Activated CD4-positive, CD25-positive, alpha-beta regulatory T cell (primary cell): ENCODE measurements at places on chromosomes 13 and 19.

GRCh38 chr19:3274942-3275582, 50.6 kb downstream of the CELF5 start:
- no peak for DNase-seq

DNA sequence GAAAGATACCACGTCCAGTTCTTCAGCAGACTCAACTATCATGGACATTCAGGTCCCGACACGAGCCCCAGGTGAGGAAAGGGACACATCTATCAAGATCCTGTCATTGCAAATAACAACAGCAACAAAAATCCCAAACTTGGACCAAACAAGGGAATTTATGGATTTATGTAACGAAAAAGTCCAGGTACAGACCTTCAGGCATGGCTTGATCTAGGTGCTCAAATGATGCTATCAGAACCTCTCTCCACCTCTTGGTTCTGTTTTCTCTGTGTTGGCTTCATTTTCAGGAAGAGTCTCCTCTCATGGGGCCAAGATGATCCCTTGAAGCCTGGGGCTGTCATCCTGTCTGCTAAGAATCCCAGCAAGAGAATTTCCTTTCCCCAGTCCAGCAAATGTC, 2.9 kb downstream of the FXYD5 start:
- DNase-seq: no peak

GRCh38 chr13:43977911-43978310, 98.2 kb downstream of the LACC1 start:
- no peak for DNase-seq

DNA sequence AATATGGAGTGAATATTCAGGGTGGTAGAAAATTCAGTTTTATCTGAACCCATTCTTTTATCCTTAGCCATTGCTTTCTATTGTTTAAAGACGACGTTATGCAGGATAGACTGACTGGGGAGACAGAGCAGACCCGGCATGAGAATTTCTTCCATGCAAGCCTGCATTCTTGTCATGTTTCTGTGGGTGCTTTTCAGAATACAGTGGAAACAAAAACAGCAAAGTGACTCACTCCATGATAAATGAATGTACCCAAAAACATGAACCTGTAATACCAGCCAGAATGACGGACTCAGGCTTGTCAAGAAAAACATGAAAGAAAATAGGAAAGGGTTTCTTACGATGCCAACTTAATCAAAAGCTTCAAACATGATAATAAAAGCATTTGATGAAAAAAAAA, 924.0 kb downstream of the EFNB2 start:
- no peak for DNase-seq

GRCh38 chr13:75145927-75146326, 336.0 kb downstream of the TBC1D4 start:
- no peak for DNase-seq

- DNase-seq: no peak
Observed at GRCh38 chr19:50827476-50827875, 3.9 kb upstream of the KLK1 start.

- no peak for DNase-seq
Observed at GRCh38 chr19:49151267-49152118, 3.7 kb downstream of the HRC start.

DNA sequence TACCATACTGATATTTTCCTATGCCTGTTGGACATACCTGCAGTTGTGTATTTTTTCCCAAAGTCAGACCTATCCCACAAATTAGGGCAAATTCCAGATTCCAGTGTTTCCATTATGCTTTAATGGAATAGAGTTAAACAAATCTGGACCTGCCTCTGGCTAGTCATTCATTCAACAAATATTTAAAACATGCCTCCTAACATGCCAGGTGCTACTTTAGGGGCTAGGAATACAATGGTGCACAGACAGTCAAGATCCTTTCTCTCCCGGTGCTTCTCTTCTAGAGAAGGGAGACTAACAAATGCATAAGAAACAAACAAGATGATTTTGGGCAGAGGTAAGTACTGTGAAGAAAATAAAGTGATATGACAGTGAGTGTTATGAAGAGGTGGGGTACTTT, 7.5 kb upstream of the WDFY2 start:
- DNase-seq: no peak

- DNase-seq: no peak
Observed at GRCh38 chr13:78762825-78763224, 103.9 kb upstream of the OBI1 start.

DNA sequence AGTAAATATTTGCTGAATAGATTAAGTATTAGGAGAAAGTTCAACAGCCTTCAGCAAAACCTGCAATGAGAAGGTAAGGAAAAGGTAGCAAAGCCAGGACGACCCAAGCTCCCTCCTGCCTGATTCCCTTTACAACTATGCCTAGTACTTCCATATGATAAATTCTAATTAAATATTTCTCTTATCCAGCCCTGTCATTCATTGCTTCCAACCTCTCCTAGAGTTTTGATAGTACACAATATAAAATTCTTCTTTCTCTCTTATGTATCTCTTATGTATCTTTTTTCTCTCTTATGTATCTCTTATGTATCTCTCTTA, 187.2 kb downstream of the DCT start:
- no peak for DNase-seq

DNA sequence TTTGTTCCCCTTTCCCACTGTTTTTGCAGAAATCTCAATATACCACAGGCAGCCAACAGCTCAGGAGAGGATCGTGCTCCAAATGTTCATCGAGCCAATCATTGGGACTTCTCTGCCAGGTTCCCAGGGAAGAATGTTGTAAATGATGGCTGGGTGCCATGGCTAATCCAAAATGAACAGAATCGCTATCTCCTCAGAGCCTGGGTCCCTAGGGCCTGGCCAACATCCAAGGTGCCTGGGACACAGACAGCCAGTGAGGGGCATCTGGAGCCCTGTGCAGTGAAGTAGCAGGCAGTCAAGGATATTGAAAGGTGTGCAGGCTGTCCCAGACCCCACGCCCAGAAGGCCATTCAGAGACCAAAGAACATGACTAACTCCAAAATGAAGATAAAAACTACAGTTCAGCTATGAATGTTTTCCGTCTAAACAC, 37.8 kb downstream of the BRD4 start:
- DNase-seq: no peak

DNA sequence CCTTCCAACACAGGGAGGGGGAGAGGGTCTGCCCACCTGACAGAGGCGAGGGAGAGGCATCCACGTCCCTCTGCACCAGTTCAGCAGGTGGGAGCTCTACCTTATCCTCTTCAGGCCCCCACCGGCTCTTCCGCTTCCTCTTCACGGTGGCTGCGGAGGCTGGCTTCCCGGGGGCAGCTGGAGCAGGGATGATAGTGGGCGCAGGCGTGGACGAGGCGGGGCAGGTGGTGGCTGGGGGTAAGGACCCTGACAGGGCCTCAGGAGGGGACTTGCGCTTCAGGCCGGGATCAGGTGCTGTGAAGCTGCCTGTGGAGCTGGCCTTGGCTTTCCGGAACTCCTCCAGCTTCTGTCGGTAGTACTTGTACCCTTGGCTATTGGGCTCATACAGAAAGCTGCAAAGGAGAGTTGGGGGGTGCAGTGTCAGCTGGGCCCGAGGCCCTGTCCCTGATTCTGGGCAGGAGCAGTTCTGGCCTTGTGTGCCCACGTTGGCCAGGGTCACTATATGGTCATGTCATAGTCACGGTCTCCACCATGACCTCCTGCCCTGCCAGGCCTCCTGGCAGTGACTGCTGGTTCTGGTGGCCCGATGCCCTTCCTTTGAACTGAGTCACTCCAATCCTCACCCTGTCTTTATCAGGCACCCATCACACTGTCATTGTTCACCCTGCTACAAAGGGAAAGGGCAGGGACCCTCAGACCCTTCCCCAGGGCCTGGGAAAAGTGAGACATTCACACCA, 23.2 kb downstream of the SUGP1 start:
- DNase-seq: no peak

DNA sequence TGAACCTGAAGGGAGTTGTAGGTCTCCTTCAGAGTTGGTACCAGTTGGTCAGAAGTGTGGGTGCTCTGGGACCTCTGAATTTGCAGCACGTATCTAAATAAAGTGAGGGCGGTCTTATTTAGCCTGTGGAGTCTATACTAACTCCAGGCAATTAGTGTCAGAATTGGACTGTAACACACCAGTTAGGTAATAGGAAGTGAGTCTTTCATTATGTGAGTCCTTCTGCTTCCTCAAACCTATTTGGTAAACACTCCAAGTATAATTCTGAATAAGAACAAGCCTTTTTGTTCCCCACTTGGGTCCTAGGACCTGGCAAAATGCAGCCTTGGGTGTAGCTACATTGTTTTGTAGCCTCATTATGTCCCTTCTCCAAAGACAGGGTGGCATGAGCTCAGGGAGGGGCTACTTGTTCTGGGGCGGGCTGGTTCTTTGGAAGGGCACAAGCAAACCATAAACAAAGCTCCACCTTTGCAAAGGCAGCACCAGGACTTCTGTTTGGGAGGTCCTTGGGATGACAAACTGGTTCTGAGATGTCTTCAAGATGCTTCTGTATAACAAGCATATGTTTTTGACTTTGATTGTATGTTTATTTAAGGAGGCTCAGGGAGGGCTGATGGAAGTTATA, 418.0 kb downstream of the ZNF536 start:
- no peak for DNase-seq

GRCh38 chr13:39322836-39323585, 280.0 kb downstream of the LHFPL6 start:
- DNase-seq: no peak

DNA sequence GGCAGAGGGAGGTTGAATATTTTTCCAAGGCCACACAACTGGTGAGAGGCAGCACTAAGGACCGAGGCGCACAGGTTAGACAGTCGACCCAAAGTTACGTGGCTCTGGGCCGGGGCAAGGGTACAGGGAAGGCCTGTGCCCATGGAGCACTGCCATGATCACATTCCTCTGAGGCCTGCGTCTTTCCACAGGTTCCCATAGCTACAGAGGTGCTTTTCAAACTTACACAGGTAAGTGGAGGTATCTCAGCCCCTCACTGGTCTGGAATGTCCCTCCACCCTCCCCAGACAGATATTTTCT, 814 bp downstream of the ZNF211 start:
- DNase-seq: no peak

GRCh38 chr19:29320086-29320485, 107.1 kb upstream of the UQCRFS1 start:
- no peak for DNase-seq

- DNase-seq: no peak
Observed at GRCh38 chr13:19713186-19713965, 69.4 kb downstream of the PSPC1 start.

GRCh38 chr13:91405240-91405639, 6.8 kb downstream of the GPC5 start:
- no peak for DNase-seq

GRCh38 chr13:107976628-107977027, 238.7 kb downstream of the LIG4 start:
- DNase-seq: no peak

DNA sequence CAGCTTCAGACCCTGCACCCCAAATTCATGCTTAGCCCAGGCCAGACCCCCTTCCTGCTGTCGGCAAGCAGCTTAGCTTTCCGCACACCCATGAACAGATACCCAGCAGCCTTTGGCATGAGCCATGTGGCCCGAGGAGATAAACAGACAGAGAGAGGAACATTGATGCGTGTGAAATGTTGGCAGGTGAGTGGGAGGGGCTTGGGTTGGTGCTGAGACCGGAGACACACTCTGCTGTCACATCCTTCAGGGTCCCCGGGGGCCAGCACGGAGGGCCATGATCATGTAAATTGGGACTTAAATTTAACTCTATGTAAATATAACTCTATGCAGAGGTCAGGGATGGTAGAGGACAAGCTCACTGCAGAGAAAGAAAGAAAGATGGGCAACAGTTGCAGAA, 1.5 kb downstream of the CD22 start:
- DNase-seq: no peak

DNA sequence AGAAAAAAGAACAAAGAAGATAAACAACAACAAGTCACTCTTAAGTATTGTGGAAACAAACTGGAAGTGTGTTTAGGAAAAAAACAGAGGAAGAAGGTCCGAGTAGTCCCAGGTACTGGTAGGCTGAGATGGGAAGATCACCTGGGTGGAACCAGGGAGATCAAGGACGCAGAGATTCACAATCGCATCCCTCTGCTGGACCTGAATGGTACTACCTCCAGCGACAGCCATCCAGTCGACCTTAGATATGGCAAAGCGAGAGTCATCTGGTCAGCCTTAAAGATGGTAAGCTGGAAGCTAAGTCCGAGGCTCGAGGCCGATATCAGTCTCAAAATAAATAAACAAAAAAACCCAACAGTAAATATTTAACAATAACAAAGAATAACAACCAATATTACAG, 44.9 kb upstream of the ZNF91 start:
- no peak for DNase-seq

DNA sequence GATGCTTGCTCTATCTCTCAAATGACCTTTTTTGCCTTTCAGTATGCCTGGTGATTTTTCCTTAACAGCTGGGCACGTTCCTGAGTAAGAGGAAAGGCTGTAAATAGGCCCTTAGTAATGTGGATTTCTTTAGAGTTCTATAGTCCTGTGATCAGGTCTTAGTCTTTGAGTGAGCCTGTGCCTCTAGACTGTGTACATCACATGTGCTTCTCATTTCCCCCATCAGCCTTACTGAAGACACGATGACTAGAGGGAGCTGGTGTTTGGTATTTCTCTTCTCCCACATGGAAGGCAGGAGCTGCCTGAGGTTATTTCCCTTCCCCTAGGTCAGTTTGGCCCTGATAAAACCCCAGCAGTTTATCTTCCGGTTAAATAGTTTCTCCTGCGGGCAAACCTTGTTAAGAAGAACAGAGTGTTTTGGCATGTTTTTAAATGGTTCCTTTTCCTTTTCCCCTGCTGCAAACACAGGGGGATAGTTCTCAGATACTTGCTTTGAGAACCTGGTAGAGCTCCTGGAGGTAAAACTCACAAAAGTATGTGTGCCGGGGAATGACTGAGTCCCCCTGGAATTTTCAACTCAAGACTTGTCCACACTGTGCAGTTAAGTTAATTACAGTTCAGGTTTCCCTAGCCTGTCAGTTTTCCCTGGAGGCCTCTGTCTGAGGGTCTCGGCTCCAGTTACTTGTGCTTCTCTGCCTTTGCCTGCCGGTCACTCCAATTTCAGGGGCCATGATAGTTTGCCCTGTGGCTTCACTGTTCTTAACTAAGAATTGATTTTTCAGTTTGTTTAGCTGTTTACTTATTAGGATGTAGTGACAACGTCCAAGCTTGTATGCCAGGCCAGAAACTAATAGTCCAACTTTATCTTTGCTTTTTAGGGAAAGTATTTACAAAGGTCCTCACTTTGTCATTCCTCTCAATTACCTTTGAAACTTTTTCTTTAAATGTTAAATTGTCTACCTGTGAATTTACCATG, 94.4 kb downstream of the URI1 start:
- DNase-seq: no peak

- DNase-seq: peak; percentile 69
Observed at GRCh38 chr13:24251525-24251924, 57.9 kb upstream of the C1QTNF9 start.

GRCh38 chr13:42707048-42707447, 74.3 kb upstream of the FAM216B start:
- DNase-seq: no peak

GRCh38 chr13:74015137-74015536, 119.1 kb downstream of the KLF12 start:
- no peak for DNase-seq

GRCh38 chr19:16190198-16190597, 5.0 kb downstream of the FAM32A start:
- DNase-seq: no peak
